DMS153 (cell line): ENCODE measurements at places on chromosomes 7 and 10.

GRCh38 chr10:126063353-126063791 is 167.0 kb downstream of the FANK1 start:
- no peak for DNase-seq

- no peak for DNase-seq
Observed at GRCh38 chr7:55483046-55483445, 89.3 kb downstream of the VOPP1 start.

DNA sequence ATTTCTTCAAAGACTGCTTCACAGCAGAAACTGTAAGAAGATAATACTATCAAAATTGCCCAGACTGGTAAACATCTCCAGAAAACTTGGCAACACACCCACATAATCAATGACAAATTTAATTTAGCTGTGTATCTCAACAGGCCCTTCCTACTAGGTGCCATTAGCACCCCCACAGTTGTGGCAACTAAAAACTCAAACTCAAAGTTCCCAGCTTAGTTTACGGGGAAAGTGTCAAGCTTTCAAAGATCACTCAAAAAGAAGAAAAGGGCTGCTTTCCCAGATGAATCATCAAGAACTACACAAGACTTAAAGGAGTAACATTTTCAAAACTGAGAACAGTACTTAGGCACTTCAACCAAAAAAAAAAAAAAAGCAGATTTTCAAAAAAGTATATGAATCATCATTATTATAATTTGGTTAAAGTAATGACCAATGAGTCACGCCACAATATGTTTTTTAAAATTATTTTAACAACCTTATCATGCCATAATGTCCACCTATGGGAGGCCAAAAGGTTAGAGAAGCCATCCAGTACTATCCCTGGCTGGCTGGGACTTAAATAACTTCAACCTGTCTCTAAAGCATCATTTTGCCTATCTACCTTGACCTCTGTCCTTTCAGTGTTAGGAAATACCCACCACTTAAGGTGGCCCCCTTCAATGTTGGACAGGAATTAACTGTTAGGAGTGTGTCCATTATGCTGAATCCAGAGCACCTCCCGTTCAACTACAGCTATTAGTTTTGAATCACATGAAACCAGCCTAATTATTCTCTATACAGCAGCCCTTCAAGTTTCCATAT is 90.8 kb downstream of the ZFAND4 start:
- no peak for DNase-seq

DNA sequence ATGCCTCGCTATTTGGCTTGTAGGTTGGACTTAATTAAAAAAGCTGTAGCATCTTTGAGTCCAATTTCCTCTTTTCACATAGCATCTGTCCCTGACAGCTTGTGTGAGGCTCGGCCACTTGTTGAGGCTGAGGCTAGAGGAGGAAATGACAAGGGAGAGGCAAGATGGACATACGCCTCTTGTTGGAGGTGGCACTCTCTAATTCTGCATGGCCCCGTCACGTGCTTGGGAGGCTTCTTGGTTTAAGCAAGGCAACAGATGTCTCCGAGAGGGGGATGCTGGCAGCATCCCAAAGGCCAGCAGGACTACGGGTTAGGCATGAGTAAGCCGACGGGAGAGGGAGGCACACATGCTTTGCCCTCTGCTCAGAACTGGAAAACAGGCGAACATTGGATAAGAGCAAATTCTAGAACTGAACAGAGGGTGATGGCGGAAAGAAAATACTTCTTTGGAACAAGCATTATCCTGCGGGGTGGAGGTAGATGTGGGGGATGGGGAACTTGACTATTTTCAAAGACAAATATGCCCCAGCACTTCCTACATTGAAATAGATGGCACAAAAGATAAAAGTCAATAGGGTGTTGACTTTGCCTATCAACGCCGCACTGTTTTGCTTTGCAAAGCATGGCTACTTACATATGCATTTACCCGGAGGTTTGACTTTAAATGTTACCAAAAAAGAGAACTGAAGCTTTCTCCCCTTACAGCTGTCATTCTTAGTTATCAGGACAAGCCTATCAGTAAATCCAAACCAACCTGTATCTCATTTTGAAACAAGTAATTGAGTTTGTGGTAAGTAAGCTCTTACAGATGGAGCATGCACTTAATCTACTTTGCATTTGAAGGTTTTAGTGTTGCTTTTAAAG is 94.8 kb downstream of the CHN2 start:
- DNase-seq = peak; percentile 91

DNA sequence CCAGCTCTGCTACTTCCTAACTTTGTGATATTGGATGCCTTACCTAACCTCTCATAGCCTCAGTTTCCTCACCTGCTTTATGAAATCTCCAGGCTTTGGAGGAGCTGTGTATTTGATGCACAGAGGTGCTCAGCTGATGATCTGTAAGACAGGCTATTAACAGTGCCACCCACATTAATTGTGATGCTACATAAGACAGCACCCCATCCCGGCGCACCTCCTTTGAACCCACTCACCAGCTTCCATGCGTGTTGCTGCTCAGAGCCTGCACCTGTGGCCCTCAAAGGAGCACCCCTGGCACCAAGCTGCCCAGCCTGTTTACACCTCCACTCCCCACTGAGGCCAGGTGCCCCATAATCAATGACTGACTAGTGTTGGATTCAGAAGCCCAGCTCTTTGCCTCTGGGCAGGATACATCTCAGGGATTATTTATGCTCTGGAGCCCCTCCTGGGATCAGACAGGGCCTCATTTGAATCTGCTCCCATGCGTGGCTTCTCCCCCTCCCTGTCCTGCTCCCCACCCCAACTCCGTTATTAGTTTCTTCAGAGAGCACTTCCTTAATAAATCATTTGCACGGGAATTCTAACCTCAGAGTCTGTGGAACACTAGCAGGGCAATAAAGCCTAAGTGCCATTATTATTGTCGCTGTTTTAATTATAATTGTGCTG is 87.7 kb downstream of the GFRA1 start:
- no peak for DNase-seq

DNA sequence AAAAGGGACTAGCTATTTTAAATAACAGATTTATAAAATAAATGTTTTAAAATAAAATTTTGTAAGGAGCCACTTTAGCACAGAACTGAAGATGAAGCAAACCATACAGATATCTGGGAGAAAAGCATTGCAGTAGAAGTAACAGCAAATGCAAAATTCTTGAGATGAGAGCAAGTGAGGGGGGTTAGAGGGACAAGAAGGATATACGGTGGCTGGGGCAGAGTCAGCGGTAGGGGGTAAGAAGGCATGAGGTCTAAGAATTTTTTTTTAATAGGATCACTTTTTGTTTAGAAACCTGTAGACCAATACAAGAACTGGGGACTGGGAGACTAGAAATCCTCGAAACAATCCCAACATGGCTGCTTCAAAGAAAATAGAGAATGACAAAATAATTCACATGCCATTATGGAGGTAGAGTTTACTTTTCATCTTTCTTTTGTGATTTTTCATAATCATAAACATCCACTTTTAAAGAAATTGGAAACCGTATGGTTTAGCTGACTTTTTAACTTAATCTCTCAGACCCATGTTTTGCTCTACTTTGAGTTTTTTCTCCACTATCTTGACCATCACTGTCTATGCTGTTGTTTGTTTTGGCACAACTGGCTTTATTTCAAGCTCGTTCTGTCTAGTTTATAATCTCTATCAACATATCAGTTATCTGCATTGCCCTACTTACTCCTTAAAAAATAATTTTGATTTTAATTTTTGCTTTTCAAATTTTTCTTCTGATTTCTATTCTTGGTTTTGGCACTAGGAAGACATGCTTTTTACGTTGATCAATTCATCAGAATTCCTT is 73.5 kb downstream of the KMT2C start:
- DNase-seq = no peak

DNA sequence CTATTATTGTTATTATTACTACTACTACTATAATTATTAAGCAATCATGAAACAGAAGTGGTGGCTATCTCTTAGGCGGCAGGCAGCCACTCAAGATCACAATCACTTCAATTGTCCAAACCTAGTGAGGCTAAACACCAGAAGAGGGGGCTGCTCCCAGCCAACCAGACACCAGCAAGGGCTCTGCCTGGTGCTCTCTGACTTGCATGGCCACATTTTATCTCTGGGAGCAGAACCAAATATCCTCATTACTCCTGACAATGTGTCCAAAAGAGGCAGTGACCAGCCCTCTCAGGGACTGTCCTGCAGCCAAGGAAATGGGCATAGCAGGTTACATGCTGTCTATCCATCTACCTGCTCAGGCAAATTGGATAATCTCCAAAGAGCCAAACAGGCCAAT is 187.4 kb upstream of the PDE1C start:
- no peak for DNase-seq

- DNase-seq = no peak
Observed at GRCh38 chr10:93601146-93601773, at the start of gene RBP4. Gene RBP4 (minus strand): TSS chr10:93601235. CDS start chr10:93601028, 207 bp downstream.

- DNase-seq = no peak
Observed at GRCh38 chr7:107658467-107658866, 2.2 kb upstream of the SLC26A4 start.

- no peak for DNase-seq
Observed at GRCh38 chr7:101823096-101823495, 5.7 kb downstream of the CUX1 start.

- DNase-seq = no peak
Observed at GRCh38 chr10:86449926-86450558, 71.5 kb downstream of the WAPL start.

DNA sequence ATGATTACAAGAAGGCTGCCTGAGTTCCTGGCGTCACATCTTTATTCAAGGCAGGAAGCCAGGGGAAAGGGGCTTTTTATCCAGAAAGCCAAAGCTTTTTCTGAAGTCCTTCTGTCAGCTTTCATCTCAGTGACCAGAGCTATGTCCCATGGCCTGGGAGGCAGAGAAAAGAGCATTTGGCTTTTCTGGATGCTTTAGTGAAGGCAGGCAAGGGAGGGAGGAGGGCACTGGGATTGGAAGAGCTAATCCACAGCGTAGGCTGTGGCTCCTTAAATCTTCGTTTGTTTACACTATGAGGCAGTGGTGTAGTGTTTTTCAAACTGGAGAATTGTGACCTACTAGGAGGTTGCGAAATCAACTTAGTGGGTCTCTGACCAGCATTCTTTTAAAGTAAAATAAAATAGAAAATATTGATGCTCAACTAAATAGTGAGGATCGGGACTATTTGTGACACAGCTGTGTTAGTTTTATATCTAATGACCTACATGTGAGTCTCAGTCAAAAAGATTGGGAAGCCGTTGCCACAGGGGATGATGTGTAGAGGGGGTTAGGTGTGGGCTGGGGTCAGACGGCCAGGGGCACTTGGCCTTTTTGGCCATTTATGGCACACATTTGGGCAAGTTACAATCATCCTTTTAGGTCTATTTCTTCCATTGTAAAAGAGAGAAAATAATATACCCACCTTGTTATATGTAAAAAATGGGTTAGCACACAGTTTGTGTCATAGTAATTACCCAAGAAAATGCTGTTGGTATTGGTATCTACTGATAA is 14.1 kb downstream of the CRYGN start:
- DNase-seq = no peak

DNA sequence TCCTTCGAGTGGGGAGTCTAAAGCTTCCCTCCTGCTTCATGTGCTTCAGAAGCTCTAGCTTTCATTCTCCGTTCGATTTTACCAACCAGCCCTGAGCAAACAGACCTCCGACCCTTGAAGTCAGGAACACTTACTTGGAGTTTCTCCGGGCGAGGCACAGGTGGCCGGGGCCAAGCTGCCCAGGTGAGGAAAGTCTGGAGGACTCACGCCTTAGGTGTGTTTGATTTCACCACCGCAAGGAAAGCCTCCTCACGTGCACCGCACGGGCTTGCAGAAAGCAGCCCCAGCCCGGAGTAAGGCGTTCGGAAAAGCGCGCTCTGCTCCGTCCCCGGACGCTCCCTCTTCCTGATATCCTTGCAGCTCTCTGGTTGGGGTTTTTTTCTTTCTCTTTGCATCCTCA is 30.1 kb upstream of the CNPY1 start:
- no peak for DNase-seq

DNA sequence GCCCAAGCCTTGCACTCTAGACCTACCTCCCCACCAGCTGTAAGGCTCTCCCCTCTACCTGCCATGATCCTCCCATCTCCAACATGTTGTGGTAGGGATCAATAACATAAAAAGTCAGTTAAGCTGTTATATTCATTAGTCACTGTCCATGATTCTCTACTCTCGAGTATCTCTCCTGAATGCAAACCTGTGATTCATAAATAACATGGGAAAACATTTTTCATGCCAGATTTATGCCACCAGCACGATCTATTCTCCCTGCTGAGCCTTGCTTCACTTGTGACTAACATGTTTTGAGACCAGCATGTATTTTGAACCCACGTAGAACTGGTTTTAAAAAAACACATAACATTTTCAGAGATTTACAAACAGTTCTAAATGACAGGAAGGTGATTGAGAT is 30.3 kb downstream of the TMEM168 start:
- DNase-seq = no peak

DNA sequence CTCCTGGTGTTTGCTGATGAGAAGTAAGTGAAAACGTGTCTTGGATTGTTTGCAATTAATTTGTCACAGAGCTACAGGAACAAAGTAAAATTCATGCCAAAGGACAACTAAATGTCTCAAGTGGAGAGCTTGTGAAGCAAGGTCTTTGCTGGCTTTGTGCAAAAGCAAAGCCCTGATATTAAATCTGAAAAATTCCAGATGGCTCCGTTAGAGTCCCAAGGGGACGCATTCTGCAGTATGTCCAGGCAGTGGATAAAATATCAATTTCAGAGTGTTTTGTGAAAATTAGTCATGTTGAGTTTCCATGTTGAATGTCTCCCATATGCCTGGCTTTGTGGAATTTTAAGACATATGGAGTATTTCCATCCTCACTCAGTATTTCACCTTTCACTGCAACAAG is 102.5 kb upstream of the PTN start:
- DNase-seq = no peak

DNA sequence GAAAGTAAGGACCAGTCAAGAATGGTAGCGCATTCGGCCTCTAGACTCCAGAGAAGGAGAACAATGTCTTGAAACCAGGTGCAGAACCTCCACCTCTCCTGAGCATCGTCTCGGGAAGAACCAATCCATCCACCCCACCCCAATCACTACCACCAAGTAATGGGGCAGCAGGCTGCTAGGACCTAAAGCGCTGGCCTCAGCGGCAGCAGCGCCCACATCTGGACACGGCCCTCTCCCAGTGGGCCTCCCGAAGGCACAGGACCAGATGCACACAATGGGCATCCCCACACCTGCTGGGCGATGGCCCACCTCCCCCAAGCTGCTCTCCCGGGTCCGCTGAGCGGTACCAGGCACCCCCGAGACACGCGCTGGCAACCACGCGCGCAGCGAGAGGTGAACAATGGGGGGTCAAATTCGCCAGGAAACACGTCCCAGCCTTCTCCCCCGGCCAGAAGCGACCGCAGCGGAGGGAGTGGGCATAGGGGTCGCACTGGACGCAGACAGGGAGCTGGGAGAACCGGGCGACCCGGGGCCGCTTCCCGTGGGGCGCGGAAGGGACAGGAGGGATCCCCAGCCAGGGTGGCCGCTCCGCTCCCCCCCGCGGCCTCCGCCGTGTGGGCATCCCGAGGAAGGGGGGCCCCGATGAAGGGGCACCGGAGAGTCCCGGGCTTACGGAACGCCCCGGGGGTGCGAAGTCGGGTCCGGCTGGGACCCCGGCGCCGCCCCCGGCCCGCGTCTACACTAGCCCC is 506 bp downstream of the CTTNBP2 start:
- DNase-seq = no peak

- no peak for DNase-seq
Observed at GRCh38 chr7:107027208-107027607, 17.3 kb upstream of the PRKAR2B start.

- DNase-seq = no peak
Observed at GRCh38 chr10:89476150-89476549, 59.2 kb downstream of the SLC16A12 start.

- no peak for DNase-seq
Observed at GRCh38 chr7:90850471-90850870, 254.3 kb downstream of the CDK14 start.
